Stimulated activated CD4-positive, alpha-beta T cell treated with anti-CD3 and anti-CD28 coated beads, Interleukin-12 subunit alpha, Interleukin-12 subunit beta, amount 100 ng/mL, for 4 hours (primary cell): ENCODE measurements at places on chromosomes 3 and 15.
A peak's percentile ranks its signal among the peaks of the same experiment; 100 is the strongest.

DNA sequence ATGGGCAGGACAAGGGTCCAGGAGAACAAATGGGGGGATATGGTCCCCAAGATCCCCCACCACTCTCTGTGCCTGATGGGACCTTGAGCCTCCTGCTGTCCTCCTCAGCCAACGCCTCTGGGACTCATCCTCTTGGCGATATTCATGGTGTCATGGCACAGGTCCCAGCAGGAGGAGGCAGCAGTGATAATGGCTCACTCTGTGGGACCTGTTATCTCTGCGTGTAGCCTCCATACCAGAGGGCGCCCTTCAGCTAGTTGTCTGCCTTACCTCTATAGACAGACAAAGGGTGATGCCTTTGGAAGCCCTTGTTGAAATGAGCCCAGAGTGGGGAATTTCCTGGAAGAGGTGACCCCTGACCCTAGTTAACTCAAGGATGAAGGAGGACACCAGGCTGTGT lies 7.4 kb downstream of the ZBTB47 start:
- DNase-seq, result no peak

- DNase-seq, result no peak
These were observed 127.0 kb downstream of the CPNE4 start for GRCh38 chr3:131907796-131908195.

GRCh38 chr3:88195951-88196434 lies 46.2 kb downstream of the C3orf38 start:
- peak; percentile 12 for DNase-seq

DNA sequence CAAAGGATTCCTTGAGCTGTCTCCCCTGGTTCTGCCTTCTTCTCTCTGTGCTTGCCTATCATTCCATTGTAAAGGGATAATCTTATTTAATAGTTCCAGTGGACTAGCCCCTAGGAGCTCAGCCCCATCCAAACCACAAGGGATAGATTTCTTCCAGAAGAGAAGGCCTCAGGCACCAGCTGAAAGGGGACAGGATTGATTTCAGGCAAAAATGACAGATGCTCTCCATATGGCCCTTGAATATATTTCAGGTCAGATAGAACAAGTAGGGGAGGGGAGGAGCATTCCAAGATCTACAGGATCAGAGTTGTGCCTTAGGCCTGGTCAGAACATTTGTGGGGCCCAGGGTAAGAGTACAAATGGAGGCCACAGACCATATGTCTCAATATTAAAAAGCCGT lies 85.3 kb downstream of the RPLP1 start:
- DNase-seq, result no peak

DNA sequence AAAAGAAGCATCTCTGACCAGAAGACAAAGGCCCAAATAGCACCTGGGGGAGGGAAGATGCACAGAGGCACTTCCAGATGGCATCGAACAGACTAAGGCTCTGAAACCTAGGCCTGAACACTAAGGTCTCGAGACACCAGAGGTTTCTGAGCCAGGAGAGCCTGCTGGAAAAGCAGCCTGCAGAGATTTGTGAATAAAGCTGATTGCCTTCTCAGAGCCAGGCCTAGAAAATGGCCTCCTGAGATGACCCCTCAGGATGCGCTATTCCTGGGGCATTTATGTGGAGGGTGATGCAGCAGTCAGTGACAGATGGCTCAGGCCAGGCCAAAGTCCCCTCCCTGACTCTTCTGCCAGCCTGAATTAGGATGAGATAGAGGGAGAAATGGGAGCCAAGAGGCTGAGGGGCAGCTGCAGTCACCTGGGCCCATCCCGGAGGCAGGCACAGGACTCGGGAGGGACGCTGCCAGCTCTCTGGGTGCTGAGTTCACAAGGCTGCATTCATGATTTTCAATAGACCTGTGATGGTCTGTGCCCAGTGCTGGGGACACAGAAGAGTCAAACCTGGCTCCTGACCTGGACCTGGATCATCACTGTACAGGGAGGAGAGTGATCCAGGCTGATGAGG lies 6.9 kb downstream of the PRSS50 start:
- DNase-seq, result no peak

- no peak for DNase-seq
These were observed 77.8 kb upstream of the LPP start for GRCh38 chr3:188076176-188076575.

DNA sequence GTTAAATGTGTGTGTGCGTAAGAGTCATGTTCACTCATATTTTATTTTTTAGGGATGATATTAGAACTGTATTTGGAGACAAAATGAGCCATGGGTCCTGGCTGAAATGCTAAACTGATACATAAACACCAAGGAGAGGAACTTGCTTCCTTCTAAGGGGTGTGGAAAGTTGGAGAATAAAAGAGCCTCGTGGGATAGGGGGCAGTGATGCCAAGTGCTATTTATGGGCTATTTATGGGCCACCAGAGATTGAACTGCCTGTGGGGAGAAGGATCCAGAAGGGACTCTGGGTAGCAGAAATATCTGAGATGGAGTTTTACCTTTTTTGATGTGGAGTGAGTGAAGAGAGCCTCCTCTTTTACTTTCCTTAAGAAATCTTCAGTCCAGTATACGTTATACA lies 1.8 kb upstream of the ARNT2 start:
- DNase-seq, result no peak

- no peak for DNase-seq
These were observed 209.5 kb upstream of the ST8SIA2 start for GRCh38 chr15:92184142-92184541.

- no peak for DNase-seq
These were observed 65.5 kb downstream of the BBX start for GRCh38 chr3:107588217-107588616.

DNA sequence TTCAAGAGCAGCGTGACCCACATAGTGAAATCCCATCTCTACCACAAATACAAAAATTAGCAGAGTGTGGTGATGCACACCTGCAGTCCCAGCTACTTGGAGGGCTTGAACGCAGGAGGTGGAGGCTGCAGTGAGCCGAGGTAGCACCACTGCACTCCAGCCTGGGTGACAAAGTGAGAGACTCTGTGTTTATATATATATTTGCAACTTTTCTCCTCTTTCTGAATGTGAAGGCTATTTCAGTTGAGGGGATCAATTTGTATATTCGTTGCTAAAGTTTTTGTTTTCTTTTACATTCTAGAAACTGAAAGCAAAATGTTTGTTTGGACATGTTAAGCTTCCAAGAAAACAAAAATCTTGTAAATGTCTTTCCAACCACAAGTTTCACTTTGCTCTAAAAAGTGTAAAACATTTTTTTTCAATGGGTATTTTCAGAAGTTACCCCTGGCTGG lies 29.8 kb upstream of the FAM98B start:
- DNase-seq, result no peak

DNA sequence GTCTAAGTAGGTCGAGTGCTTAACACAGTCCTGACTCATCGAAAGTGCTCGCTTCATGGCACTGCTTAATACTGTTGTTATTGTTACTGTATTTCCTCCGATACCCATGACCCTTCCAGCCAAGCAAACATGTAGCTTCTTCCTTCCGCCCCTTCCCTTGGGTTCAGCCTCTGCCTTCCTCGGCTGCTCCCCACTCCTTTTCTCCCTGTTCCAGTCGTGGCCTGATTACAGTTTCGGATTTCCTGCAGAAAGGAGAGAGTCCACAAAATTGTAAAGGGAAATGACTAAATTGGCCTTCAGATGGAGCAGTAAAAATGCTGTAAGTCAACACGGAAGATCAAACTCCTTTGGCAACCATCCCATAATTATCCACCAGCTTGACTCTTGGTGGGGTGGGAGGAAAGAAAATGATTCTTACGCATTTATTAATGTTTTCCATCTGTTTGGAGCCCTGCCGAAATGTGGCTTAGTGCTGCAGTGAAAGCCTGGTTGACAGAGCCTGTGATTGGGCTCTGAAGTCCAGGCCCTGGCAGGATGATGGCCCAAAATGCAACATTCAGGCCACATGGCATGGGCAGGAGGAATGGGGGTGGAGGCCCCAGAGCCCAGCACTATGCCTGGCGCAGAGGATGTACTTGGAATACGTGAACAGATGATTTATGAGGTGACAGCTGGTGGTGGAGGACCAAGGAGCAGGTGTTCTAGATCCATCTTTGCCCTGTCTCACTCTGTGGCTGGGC lies 37.6 kb downstream of the FAM3D start:
- no peak for DNase-seq

DNA sequence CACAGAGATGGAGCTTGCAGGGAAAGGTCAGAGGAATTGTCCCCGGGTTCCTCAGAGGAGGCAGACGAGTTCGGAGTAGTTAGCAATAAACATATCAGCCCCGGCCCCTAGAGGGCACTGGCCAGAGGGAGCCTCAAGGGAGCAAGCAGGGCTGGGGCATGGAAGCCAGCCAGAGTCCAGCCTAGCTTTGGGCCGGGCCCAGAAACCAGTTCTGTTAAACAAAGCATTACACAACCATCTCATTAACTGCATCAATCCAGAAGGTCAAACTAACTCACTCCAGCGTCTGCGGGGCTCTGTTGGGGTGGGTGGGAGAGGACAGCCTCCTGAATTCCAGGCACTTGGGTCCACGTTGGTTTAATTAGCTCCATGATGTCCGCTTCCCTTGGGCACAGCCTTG lies 41.0 kb upstream of the IREB2 start:
- DNase-seq, result no peak

DNA sequence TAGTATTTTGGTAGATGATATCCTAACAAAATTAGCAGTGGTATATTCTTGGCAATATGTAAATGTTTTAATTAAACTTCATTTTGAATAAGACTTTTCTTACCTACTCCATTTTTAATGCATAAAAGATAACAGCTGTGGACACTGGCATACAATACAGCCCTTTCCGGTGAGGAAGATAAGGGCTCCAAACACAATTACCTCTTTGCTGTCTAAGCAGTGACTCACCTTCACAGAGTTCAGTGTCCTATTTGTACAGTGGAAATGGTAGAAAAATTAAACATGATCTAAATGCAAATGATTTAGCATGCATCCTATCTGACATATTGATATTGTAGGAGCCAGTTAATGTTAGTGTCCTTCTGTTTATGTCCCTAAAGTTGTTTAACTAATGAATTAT lies 969.4 kb downstream of the PLOD2 start:
- no peak for DNase-seq

GRCh38 chr3:53154881-53155285 lies 6.1 kb upstream of the PRKCD start:
- no peak for DNase-seq

GRCh38 chr3:127741690-127742089 lies 68.9 kb downstream of the ABTB1 start:
- no peak for DNase-seq

DNA sequence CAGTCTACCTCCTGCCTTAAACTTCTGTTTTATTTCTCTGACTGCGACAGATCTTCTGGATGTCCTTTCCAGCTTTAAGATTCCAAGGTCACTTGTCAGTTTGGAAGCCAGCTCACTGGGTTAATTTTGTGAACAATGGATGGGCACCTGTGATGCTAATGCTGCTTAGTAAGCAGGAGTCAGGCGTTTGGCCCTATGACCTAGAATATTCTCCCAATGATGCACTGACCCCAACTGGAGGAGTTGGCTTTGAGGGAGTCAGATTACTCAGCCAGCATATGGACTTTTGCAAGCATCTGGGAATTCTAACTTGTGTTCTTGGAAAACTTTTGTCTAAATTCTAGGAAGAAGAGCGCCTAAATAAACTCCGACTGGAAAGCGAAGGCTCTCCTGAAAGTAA lies 28.1 kb downstream of the HACD3 start:
- DNase-seq, result no peak

DNA sequence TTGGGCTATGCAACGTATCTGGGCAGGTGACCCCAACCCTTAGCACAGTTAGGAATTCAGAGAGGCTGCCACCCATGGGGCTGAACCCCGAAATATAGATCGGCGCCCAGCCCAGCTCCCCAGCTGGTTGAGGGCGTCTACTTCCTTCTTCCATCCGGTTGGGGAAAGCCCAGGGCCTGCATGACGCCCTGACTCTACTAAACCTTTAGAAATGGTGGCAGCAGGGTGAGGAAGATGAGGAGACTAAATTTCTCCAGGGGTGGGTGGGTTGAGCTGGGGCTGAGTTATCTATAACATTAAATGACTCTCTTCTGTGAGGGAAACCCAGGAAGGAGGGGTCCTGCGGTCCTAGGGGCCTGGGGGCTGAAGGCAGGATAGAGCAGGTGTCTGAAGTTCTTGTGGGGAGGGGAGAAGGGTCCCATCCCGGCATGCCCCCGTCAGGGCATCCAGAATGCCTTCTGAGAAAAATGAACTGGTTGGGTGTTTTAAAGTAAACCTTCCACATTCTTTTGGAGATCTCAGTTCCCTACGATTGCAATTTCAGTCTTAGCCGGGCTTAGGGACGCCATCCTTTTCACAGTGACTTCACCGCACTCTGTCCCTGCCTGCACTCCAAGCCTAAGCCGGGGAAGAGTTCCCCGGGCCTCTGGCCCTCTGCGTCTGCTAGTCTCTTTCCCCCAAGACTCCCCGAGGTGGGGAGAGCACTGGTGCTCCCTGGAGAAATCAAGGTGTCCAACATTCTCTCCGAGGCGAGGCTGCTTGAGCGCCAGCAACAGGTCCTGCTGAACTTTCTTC lies 28.5 kb downstream of the NR2F2 start:
- no peak for DNase-seq

DNA sequence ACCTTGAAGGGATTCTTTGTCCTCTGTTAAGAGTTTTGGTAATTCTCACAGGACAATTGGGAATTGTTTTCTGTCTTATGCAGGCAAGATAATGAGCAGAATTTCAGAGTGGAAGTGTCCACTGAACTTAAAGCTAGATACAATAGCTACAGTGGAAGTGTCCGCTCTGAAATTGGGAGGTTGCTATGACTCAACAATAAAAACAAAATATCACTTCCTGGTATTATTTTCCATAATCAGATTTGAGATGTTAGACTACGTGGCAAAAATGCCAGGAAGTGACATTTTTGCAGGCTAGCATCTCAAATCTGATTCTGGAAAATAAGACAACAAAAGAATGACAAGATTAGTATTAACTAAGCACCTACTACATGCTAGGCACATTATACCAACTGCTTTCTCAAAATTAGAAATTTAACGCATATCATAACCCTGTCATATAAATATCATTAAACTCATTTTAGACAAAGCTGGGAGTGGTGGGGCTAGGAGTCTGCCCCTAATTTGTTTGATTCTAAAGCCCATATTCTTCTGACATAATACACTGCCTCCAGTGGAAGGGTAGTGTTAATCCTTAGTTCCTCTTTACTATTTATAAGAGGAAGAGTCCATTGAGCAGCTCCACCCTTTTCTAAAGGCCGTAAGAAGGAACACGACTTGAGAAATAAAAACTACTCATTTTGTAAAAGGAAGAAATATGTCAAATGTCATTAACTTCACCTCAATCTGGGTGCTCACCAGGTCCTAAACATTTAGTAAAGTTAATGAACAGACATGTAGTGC lies 266.9 kb upstream of the STT3B start:
- no peak for DNase-seq

DNA sequence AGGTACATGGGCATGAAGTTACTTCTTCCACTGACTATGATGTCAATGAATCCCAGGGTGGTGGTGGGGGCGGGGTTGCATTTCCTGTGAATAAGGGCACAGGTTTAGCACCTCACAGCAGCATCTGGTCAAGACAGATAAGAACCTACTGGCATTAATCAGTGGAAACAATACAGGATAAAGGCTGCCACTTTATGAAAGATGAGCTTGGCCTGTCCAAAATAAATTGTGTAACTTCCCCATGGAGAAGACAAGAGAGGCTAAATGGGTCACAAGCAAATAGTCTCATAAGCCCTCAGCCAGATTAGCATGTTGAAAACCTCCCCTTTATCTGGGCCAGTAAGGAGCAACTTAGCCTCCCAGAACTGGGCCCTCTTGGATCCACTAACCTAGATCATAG lies 27.4 kb upstream of the PLSCR2 start:
- DNase-seq, result no peak
